ENCODE measurements at places on chromosomes 5 and 9.

DNA sequence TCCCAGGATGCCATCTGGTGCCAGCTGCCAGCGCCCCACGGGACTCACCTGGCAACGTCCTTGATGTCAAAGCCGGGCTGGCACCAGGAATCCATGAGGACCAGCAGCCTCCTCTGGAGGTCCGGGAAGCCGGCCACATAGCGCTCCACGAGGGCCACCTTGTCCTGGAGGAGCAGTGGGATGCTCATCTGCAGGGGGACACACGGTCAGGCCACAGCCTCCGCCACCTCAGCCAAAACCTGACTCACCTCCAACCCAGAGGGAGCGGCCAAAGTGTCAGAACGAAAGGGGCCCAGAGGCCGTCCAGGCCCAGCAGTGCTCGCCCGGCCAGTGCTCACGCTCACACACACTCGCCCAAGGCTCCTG lies 56.5 kb downstream of the EXD3 start:
- no peak for DNase-seq

DNA sequence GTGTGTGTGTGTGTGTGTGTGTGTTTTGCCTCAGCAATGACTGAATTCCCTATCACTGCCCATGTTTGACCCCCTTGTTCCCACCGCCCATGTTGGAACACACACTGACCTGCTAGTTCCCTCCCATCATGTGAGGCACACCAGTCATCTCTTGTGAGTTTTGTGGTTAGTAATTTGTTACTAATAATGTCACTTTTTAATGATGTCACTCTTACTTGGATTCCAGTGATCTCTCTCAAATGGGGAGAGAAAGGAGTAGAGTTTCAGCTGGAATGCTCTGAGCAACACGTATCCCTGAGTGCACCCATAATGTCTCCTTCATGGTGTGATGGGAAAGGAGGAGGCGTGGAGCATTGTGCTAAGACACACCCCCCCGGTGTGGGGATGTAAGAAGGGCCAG lies 172.6 kb downstream of the SH3GL2 start:
- DNase-seq, result no peak

DNA sequence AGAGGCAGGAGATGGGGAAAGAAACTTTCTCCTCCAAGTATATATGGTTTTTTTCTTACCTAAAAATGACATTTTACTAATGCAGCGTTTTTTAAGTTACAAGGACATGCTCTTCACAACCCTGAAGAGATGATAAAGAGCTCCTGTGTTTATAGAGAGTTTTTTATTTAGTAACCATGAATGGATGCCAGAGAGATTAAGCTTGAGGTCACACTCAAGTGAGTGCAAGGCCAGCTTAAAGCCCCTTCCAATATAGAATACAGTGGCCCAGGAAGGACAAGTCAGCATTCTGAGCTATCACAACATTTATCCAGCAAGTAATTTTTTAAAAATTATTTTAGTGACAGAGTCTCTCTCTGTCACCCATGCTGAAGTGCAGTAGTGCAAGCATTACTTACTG lies 6.7 kb upstream of the HAVCR2 start:
- no peak for DNase-seq

- no peak for DNase-seq
Measured at GRCh38 chr9:89026876-89027275, 35.6 kb downstream of the S1PR3 start.

- DNase-seq, result peak; percentile 28
Measured at GRCh38 chr9:134163371-134164196, 780 bp downstream of the RNU6ATAC start.

DNA sequence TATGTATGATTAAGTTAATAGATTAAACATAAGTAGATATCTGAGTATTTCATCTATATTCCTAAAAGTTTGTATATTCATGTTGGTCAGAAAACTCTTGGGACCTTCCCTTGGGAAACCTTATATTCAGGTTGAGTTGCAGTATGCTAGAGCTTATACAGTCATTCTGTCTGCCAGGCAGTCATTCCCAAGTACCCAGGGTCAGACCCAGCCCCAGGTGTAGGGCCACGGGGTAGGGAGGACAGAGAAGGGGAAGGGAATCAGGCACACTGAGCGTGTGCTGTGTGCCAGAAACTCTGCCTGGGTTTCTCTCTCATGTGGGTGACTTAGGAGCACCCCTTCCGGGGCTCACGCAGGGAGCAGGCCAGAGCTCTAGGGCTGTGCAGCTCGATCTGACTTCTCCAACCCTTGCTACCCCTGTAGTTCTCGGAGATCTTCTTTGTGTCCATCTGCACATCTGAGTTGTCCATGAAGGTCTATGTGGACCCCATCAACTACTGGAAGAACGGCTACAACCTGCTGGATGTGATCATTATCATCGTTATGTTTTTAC lies 28.2 kb downstream of the CATSPER3 start:
- DNase-seq, result no peak

DNA sequence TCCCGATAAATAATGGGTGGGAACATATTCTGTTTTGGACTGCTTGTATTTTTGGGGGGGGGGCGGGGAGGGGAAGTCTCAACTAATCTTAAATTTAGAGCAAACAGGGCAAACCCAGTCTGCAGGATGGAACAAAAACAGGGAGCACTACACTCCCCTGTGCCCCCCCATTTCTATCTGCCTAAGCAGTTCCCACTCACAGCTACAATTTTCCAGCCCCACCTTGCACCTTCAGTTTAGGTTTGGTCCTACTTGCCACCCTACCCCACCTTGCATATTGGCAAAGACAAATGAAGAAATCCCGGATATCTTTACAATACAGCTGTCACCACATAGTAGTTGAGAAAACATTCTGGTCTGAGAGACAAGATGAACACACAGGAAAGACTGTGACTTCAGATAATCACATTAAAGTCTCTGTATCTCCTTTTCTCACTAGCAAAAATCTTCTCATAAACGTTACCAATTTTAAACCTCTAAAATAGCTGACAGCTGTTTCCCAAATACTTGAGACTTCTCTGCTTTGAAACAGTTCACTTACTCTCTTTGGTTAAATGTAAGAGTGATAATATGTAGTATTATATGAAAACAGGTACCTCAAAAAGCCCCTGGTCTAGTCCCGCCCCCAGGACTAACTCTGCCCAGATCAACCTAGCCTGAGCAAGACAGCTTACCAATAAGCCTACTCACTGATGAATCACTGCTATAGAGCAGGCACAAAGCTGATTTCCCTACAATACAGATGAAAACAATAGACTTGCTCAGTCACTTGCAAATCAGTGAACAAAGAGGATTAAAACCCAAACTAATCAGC lies 5.2 kb upstream of the RAPGEF6 start:
- peak; percentile 15 for DNase-seq

DNA sequence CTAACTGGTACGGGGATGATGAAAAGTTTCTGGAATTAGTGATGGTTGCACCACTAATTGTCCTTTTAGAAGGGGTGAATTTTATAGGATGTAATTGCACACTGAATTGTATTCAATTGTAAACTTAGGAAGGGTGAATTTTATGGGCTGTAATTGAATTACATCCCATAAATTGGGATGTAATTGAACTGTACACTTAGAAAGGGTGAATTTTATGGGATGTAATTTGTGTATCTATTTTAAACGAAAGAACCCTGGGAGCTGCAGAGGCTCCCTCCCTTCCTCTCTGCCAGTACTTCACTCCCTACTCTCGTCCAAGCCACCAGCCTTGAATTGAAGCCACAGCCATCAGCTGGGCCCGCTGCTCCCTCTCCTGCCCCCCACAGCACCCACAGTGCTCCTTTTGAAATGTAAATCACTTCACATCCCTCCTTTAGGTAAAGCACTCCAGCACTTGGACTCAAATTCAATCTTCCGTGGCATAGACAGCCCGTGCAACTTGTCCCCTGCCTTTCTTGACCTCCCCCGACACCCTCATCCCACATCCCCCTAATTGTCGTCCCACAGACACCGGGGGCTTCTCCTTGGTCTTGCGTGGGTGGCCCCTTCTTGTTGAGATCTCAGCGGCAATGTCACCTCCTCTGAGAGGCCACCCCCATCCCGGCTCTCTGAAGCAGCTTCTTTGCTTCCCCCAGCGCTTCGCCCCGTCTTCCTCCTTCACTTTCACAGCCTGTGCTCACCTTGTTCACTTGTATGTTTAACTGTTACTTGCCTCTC lies 84.2 kb upstream of the HRH2 start:
- DNase-seq, result no peak

- DNase-seq, result no peak
Measured at GRCh38 chr9:128393145-128393775, 22.1 kb downstream of the URM1 start.

DNA sequence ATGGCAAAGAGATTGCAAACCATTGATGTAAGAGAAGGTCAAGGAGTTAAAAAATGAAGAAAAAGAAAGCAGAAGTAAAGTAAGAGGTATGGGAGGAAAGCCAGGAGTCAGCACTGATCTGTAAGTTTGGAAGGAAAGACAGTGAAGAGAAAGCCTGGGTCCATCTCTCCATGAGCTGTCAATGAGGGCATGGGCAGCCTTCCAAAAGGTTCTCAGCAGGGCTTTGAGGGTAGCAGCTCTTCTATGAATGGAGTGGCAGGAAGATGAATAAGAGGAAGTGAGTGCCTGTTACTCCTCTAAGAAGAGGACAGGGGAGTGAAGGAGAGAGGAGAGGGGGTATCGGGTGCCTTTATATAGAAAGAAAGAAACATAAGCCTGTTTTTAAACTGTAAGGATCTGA lies 97.1 kb downstream of the ADCY2 start:
- DNase-seq, result no peak

- peak; percentile 13 for DNase-seq
Measured at GRCh38 chr5:140553657-140554056, 3.6 kb downstream of the SRA1 start.

GRCh38 chr5:138243794-138244193 lies 30.6 kb downstream of the GFRA3 start:
- DNase-seq, result no peak

- DNase-seq, result no peak
Measured at GRCh38 chr9:79123415-79123814, 448.4 kb upstream of the TLE4 start.

DNA sequence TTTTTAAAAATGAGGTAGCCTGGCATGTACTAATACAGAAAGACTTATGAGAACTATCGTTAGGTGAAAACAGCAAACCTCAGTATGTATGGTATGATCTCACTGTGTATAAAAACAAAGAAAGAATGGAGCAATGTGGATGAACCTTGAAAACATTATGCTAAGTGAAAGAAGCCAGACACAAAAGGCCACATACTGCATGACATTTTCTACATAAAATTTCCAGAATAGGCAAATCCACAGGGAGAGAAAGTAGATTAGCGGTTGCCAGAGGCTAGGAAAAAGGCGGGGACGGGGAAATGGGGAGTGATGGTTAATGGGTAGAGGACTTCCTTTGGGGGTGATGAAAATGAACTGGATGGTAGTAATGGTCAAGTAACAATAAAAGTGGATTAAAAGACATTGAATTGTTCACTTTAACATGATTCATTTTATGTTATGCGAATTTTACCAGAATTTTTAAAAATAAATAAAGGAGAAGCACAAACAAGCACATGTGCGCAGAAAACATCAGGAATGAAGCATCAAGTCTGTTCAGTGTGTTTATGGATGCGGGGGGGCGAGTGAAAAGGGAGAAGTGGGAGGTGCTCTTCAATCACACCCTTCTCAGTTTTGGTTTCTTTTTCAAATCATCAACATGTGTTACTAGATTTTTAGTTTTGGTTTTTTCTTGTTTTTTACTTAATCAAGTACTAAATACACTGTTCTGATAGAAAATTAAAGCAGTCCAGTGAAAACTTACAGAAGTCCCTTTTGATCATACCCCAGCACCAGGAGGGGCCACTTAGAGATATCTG lies 16.3 kb downstream of the ROR2 start:
- no peak for DNase-seq

GRCh38 chr9:129280623-129281271 lies 102.7 kb upstream of the IER5L start:
- DNase-seq, result no peak

DNA sequence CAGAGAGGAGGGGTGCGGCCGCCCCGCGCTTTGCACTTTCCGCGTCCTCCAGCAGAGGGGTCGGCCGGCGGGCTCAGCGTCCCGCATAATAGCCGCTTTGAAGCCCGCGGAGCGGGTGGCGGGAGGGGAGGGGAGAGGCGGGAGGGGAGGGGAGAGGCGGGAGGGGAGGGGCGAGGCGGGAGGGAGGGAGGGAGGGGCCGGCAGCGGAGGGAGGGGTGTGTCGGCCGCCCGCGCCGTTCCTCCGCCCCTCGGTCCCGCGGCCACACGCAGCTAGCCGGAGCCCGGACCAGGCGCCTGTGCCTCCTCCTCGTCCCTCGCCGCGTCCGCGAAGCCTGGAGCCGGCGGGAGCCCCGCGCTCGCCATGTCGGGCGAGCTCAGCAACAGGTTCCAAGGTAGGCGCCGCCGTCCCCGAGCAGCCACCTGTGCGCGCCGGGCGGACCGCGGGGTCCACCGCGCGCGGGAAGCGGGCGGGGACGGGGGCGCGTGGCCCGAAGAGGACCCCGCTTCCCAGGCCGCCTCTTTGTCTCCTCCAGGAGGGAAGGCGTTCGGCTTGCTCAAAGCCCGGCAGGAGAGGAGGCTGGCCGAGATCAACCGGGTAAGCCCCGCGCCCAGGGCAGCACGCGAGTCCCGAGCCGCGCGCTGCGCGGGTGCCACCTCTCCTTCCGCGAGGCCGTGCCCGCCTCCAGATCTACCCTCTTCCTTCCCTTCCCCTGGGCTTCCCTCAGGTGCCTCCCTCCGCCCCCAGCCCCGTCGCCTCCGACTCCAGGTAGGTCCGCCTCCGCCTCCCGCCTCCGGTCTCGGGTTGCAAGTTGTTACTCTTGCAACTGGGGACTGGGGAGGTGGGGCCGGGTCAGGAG lies at the start of gene AIF1L:
TSS of gene AIF1L (plus strand) at position 263 of the 857 bp plus-strand sequence. CDS start at position 362, 99 bp downstream.
- peak; percentile 31 for DNase-seq

DNA sequence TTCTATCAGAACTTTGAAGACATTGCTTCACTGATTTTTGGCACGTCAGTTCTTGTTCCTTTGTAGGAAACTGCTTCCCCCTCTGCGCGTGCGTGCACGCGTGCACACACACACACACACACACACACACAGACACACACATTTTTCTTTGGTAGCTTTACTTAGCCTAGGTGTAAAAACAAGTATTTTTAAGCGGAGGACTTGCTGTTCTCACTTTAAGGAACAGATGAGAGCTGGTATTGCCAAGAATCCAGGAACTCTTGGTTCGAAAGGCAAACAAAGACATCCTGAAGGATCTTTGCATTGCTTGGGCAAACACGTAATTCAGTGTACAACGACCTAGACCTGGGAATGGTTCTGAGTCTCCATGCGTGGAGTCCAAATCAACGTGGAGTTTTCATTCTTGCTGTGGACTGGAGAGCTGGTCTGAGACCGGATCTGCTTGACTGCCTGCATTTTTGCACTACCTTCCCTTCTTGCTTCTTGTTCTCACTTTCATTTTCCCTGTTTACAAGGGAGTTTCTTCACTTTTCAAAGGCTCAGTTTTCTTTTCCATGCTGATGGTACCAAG lies 8.2 kb downstream of the TMEM268 start:
- no peak for DNase-seq

DNA sequence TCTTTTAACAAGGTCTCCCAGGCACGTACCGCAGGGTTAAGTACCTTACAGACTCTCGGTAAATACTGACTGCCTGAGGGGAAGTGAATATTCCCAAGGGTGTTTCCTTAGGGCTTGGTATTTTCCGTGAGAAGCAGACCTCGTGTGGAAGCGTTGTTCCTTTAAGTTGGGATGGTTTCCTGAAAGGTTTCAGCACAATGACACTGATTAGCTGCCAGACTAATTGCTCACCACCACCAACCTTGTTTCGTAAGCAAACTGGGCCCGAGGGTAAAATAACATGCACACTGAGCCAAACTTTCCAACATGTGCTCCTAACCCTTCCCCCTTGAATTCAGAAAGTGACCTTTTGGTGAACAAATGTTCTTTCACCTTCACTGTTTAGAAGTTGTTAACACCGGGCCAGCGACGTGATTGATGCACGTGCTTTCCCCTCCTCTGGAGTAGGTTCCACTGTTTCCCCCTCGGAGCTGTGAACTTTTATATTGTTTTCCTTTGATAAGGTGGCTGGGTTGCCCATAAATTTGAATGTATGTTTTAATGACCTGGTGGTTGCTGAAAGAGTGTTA lies 128.1 kb upstream of the RPS23 start:
- DNase-seq, result no peak
